ENCODE measurements at places on chromosomes 13 and 19.
A peak's percentile ranks its signal among the peaks of the same experiment; 100 is the strongest.

- DNase-seq = no peak
Measured at GRCh38 chr19:46554161-46554560, 47.0 kb upstream of the CALM3 start.

GRCh38 chr13:27954406-27954851, 14.7 kb downstream of the CDX2 start:
- peak; percentile 49 for DNase-seq

- DNase-seq = no peak
Measured at GRCh38 chr19:10115392-10116084, 4.0 kb downstream of the P2RY11 start.

DNA sequence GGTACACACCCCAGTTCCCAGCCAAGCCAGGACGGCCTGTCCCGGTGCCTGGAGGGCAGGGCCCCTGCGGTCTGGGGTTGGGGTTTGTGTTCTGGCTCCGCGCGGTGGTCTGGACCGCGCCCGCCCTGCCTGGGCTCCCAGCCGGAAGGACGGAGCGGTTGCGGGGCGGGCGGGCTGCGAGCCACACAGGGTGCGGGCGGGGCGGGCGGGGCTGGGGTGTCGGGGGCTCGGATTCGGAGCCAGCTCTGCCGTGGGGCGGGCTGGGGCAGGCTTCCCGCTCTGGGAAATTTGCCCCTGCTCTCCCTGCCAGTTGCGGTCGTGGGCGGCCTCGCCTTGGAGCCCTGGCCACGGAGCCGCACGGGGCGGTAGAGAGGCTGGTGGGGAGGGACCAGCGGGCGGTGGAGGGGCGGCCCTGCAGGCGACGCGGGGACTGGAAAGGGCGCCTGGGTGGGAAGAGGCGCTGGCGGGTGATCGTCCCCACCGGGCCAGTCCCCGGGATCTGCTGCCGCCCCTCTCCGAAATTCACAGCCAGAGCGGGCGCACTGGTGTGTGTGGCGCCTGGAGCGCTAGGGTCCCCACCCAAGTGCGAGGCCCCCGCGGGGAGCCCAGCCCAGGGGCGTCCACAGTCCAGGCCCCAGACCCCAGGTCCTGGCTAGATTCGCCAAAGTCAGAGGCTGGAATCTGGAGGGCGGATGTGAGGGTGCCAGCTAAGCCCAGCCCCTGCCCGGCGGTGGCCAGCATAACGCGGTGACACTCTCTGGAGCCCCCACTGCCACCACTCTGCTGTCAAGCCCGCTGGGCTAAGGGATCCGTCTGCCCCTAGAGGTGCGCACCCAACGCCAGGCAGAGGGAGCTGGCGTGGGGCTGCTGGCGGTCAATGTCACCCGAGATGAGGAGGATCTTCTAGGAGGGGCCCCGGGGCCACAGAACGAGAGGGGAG, 11.0 kb upstream of the ZNF492 start:
- DNase-seq = no peak

DNA sequence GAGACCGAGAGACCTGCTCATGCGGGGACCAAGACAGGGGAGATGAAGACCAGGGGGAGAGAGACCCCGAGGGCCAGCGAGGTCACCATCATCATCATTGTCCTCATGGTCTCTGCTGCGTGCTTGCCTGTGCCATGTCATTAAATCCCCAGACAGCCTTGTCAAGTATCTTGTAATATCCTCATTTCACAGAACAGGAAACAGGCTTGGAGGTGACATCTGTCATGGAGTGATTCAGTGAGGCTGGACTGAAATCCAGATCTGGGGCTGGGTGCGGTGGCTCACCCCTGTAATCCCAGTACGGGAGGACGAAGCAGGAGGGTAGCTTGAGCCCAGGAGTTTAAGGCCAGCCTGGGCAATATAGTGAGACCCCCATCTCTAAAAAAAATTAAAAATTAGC, 5.9 kb upstream of the NANOS2 start:
- DNase-seq = no peak

DNA sequence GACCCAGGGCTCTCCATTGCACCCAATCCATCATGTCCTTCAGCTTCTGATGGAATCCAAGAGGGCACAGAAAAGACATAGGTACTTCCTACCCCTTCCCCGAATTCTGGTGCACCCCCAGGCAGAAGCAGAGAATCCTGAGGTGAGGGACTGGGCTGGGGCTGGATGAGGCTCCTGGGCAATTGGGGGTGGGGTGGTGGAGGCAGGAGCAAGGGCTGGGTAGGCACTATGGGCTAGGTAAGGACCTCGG, 2.7 kb upstream of the KCNC3 start:
- no peak for DNase-seq

DNA sequence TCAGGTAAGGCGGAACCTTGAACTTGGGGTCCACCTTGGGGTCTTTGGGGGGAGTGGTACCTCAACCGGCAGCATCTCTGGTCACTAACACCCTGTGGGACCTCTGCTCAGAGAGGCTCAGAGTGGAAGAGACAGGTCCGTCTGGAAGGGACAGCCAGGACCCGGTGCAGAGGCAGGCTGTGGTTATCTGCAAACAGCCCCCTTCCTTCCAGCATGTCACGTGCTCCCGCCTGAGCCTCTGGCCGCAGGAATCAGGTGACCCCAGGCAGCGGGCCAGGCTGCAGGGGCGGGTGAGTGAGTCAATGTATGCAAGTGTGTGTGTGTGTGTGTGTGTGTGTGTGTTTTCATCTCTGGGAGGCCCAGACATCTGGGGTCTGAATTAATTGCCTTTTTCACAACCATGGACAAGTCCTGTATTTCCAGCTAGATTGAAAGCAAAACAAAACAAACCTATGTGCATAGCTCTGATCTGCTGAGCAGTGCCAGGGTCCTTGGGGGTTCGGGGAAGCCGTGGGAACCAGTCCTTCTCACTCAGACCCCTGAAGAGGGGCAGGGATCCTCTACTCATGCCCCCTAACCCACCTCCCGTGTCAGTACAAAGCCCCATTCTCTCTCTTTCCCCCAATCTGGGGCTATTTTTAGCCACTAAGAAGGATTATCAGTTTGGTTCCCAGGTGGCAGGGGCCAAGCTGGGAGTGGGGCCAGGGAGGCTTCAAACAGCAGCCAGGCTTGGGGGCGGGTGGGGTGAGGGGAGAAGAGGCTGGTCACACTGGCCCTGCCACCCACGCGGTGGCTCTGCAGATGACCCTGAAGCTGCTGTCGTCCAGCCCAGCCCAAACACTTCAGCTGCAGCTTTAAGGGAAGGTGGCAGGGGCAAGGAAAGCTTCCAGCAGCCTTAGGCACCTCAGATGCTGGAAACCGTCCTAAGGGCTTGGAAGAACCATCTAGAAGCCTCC, 31.4 kb downstream of the CERS4 start:
- peak; percentile 91 for DNase-seq

DNA sequence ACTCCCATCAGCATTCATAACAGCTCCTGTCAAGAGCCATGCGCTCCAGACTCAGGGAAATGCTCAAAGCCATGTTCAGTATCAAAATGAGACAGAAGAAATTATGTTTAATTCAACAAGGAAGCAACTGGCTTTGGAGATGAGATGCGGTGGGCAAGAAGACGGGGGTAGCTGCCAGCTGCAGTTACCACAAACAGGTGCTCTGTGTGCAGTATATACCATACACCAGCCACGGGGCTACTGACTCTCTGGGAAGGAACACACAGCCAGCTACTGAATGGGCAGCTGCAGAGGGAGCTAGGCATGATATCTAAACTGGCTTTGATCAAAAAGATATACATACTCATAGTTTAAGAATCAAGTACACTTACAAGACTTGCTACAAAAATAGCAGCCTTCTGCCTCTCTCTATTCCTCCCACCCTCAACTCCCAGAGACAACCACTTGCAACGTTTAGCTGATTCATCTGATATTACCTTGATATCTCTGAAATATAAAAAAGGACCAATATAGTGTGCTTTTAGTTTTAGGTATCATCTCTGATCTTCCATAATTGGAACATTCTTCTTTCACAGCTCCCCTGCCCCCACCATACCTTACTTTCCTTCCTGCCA, 593.0 kb downstream of the UQCRFS1 start:
- no peak for DNase-seq

DNA sequence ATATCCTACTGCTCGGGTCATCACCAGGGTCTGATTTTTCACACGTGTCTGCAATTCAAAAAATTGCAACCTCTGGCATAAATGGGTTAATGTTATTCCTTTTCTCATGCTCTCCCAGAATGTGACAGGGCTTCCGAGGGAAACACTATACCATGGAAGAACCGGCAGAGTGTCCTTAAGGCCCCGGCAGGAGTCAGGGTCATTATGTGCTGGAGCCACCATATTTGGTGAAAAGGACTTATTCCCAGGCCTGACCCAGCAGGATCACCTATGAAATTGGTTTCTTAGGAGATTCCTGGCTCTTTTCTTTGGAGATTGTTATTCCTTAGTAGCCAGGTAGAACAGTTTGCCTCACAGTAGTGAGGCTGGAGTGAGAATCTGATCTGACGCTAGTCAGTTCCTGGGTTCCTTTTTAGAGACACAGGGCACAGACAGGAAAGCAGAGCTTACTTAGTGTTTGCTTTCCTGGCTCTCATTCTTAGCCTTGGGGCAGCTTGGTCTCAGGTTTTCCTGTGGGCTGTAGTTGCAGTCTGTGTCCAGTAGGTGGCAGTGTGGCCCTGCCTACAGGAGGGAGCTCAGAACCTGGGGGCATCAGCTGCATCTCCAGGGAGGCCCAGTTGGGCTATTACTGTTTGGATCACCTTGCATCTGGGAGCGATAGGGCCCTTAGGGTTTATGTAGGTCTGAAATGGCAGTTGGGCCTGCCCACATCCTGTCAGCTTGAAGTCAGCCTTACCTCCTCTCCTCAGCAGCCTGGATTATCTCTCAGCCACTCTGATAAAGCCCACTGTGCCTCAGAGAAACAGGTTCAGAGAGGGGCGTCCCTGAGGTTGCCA, 12.4 kb downstream of the SNRNP70 start:
- peak; percentile 69 for DNase-seq

DNA sequence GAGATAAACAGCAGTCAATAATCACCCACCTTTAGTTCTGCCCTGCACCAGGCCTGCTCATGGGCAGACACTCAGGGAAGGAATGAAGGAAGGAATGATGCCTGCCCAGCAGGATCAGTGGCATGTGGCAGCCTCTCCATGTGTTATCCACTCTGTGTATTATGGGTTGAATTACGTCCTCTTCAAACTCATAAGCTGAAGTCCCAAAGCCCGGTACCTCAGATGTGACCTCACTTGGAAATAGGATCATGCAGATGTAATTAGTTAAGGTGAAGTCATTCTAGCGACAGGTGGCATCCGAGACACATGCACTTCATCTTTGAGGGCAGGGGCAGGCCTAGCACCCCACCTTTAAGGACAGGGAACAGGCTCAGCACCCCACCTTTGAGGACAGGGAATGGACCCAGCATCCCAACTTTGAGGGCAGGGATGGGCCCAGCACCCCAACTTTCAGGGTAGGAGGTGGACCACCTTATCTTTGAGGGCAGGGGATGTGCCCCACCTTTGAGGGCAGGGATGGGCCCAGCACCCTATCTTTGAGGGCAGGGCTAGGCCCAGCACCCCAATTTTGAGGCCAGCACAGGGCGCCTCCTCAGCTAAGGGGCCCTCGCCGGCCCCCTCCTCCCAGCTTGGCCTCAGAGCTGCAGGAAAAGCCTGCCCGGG, 127.6 kb downstream of the URI1 start:
- DNase-seq = no peak

- DNase-seq = no peak
Measured at GRCh38 chr19:18903156-18904037, 7.4 kb upstream of the CERS1 start.

DNA sequence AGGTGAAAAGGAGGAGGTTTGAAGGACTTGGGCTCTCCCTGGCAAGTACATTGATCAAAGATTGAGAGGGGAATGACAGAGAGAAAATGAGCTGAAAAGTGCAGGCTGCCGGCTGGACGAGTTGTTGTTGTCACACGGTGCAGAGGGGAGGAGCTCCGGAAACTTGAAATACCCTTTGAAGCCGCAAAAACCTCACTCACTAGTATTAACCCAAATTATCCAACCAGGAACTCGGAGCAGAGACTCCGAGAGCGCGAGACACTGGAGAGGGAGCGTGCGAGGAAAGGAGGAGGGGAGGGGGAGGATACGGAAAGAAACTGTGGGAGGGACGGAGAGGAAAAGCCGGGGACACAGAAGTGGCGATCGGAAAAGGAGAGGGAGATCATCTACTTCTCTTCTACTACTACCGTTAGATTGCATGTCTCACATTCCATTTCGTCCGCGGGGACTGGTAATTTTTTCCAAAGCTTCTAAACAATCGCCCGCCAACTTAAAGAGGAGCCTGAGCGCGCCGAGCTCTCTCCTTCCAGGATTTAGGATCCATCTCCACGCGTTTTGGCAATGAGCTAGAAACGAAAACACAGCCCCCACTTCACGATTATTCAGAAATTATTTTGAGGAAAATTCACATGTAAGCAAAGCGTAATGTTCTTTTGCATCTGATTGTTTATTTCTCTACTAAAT, at the start of gene DACH1:
DACH1 (minus strand) TSS at position 74 of the 684 bp plus-strand sequence.
- DNase-seq = peak; percentile 66

GRCh38 chr13:113305208-113305607, 8.2 kb downstream of the LAMP1 start:
- no peak for DNase-seq

DNA sequence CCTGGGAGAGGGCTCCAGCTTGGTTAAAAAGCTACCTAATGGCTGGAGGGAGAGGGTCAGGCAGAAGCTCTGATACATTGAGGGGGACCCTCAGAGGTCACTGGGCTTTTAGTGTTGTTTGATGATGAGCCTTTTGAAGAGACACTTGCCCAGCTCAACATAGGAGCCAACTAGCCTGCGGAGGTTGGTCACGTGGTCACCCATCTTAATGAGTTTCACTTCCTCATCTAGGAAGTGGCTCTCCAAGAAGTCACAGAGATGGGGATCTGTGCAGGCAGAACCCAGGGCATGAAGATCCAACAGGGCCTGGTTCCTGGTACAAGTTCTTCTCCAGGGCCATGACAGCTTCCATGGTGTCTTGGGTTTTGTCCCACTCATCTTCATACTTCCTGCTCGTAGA, 33.4 kb downstream of the IPO5 start:
- no peak for DNase-seq

GRCh38 chr13:64293923-64294322, 2878.3 kb upstream of the PCDH20 start:
- DNase-seq = no peak

GRCh38 chr19:12689581-12690216, 1.9 kb downstream of the GNG14 start:
- no peak for DNase-seq

DNA sequence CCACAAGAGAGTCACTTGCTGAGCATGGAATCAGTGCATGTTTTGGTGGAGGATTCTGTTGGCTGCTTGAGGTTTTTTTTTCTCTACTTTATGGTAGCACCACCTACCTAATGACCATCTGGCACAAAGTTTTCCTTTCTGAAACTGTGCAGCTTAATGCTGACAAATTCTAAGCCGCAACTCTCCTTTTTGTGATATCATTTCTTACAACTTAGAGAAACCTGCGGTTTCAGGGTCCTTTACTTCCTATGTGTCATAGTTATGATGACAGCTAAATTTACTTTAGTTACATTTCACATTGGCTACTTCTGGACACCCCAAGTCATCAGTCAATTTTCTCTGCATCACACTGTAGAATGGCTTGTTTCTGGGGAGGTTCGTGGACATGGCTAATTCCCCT, 115.4 kb upstream of the TMTC4 start:
- peak; percentile 2 for DNase-seq

- no peak for DNase-seq
Measured at GRCh38 chr13:93230261-93230855, 3.8 kb downstream of the GPC6 start.

GRCh38 chr19:5971714-5972354, 6.1 kb downstream of the RANBP3 start:
- no peak for DNase-seq

- no peak for DNase-seq
Measured at GRCh38 chr13:112619730-112620631, 32.0 kb upstream of the TUBGCP3 start.

All from muscle of back (tissue), 13 donors.